ENCODE measurements at places on chromosomes 2 and 18.

GRCh38 chr2:8590938-8591337 is 90.9 kb upstream of the ID2 start:
- DNase-seq: no peak

- DNase-seq: no peak
These were observed 909.5 kb upstream of the SOX11 start for GRCh38 chr2:4782647-4783046.

DNA sequence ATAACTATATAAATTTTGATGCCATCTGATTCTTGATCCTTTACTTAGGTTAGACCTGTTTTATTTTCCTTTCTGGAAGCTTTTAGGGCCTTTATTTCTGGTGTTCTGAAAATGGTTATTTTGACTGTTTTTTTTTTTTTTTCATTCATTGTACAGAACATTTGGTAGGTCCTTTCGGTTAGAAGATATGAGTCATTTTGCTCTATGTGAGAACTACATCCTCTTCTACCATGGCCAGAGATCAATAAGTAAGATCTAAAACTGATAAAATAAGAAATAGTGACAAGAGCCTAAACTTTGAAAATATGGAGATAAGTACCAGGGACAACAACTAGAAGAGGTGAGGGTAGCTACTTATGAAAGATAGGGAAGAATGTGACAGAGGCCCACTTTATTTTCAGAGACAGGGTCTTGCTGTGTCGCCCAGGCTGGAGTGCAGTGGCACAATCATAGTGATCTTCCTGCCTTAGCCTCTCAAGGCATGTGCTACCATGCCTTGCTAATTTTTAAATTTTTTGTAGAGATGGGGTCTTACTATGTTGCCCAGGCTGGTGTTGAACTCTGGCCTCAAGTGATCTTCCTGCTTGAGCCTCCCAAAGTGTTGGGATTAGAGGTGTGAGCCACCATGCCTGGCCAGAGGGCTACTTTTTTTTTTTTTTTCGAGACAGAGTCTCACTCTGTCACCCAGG is 66.5 kb downstream of the EIF2AK3 start:
- no peak for DNase-seq

GRCh38 chr2:155357172-155357571 is 658.7 kb downstream of the KCNJ3 start:
- DNase-seq: no peak

GRCh38 chr18:79962311-79962710 is 2.1 kb upstream of the HSBP1L1 start:
- DNase-seq: no peak

DNA sequence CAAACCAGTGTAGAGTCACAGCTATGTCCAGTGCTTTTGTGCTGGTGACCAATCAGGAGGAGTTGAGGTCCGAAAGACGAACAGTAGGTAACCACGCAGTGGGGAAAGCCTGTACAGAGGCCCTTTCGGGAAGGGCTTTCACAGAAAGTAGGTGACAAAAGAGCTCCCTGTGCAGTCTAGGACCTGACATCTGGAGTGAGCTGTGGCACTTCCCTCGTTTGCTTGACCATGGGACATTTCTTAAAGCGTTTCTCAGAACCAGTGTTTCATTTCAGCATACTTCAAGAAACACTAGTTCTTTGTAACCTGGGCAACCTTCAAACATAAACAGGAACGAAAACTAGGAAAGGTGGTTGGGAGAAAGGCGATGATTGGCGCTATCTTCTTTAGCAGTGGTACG is 55.7 kb upstream of the ITM2C start:
- DNase-seq: no peak
